ENCODE measurements at places on chromosomes 3 and 15.
A peak's percentile ranks its signal among the peaks of the same experiment; 100 is the strongest.

- DNase-seq = no peak
These were observed 428.8 kb upstream of the C2CD4B start for GRCh38 chr15:62593681-62594399.

GRCh38 chr3:71176366-71176765, 407.2 kb downstream of the FOXP1 start:
- no peak for DNase-seq

GRCh38 chr3:55296791-55297190, 190.3 kb downstream of the WNT5A start:
- no peak for DNase-seq

DNA sequence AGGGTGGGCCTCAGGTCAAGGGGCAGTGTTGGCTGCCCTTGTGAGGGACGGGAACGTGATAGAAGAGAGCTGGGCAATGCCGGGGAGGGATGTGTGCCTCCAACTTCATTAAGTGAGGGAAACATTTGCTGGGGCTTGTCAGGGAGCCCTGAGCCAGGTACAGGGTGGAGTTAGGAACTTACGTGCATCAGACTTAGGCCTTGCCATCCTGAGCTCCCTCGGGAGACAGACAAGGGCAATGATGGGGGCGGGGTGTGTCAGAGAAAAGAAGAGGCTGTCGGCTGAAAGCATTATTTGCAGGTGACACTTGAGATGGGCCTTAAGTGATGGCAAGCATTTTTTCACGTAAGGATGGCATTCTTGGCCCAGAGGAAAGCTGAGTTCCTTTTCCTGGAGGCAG, 1.6 kb downstream of the FAM131A start:
- no peak for DNase-seq

GRCh38 chr15:76962337-76963013, 30.9 kb downstream of the RCN2 start:
- no peak for DNase-seq

DNA sequence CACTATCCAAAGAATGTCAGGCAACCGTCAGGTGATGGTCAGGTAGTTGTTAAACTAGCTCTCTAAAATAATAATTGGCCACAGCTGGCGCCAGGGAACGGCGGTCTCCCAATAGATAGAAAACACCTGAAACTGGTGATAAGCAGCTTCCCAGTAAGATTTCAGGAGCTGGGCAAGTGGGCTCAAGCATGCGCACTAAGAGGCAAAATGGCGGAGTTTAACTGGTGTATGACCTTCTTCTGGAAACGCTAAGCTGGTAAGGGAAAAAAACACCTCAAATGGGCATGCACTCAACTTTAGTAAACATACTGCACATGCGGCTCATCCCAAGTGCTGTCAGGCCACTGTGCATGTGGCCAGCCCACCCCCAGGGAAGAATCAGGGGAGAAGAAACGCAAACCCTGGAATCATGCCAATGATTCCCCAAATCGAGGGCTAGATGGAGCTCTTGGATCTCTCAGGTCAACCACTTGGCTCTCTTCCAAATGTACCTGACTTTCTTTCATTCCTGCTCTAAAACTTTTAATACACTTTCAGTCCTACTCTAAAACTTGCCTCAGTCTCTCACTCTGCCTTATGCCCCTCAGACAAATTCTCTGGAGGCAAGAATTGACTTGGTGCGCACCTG, 195.0 kb downstream of the ZNF621 start:
- no peak for DNase-seq

DNA sequence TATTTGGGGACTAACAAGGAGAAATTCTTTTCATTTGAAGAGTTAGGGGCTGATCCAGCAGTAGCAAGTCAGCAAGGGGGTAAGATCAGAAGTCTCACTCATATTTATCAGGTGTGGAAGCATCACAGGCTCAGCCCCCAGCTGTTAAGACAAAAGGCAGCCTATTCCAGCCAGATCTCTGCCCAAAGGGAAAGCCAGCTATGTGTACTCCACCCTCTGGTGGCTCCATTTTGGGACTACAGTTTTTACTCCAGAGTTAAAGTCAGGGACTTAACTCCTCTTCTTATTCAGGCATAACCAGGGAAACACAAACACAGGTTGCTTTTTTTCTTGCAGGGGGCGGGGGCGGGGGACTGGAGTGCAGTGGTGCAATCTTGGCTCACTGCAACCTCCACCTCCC, 19.2 kb downstream of the UBP1 start:
- DNase-seq = no peak

- DNase-seq = no peak
These were observed 8.4 kb downstream of the IFT80 start for GRCh38 chr3:160390565-160391138.

DNA sequence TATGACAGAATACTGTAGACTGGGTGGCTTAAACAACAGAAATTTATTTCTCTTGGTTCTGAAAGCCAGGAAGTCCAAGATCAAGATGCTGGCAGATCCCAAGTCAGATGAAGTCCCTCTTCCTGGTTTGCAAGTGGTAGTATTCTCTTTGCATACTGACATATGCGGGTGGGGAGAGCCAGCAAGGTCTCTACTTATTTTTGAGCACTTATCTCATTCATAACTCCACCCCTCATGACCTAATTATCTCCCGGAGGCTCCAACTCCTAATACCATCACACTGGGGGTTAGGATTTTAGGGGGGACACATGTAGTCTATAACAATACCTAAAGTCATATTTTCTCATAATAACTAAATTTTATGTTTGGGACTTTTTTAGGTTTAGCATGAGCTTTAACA, 65.3 kb downstream of the BLM start:
- no peak for DNase-seq

DNA sequence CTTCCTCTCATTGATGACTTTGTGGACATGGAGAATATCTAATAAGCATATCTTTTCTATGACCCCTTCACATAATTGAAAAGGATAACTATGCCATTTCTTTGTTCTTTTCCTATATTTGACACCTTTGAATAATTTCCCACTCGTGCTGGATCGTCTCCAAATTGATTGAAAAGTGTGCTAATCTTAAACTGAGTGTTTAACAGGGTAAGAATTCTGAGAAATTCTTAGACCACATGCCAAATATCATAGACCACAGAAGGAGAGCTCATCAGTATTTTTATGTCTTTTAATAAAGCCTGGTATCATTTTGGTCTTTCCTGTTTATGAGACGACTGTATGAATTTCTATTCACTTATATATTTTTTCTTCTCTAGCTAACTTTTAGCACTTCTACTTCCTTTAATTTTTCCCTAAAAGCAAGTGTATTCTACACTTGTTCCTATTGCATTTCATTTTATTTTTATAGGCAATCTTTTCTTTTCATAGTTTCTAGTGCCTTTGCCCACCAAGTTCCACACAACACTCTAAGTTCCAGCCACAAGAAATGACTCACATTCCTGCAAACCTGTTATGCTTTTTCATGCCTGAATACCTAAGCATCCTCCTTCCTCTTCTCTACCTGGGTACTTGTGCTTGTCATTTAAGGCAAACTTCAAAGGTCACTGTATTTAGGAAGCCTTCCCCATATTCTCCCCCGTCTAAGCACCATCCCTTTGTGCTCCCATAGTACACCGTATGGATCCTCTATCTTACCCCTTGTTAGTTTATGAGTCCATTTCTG, 30.1 kb downstream of the KBTBD8 start:
- DNase-seq = no peak

- no peak for DNase-seq
These were observed 55.4 kb upstream of the PIAS1 start for GRCh38 chr15:67998599-67999133.

- no peak for DNase-seq
These were observed 9.2 kb downstream of the FYCO1 start for GRCh38 chr3:45986303-45986982.

GRCh38 chr3:71195492-71195891, 388.0 kb downstream of the FOXP1 start:
- DNase-seq = no peak

- DNase-seq = no peak
These were observed 30.4 kb downstream of the BHLHE40 start for GRCh38 chr3:5009506-5010109.

- DNase-seq = no peak
These were observed 73.2 kb downstream of the CORO2B start for GRCh38 chr15:68651916-68652525.

DNA sequence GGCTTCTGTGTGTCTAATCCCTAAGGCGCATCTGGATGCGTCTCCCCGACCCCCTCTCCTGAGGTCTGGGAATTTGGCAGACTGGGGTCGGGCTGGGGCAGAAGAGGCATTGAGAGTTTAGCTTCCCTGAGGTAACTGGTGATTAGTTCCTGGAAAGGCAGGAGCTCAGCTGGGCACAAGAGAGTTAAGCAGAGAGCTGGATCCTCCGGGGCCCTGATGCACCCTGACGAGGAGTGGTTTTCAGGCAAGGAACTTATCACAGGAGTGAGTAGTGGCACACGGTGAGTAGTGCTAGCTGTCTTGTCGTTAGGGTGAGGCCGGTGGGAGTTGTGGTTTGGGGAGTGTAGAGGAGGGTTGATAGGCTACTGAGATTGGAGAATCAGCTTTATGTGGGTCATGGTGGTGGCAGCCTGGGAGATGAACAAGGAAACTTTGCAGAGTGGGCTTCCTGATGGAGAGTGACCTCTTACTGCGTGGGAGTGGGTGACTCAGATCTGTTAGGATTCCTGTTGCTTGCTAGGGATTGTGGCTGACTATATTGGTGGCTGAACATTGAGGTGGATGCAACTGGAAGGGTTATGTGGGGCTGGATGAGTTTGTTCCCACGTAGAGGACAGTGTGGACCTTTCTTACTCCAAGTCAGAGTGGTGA, 897 bp downstream of the RAD54L2 start:
- peak; percentile 10 for DNase-seq

- DNase-seq = no peak
These were observed 522.5 kb downstream of the FOXP1 start for GRCh38 chr3:71061037-71061436.

DNA sequence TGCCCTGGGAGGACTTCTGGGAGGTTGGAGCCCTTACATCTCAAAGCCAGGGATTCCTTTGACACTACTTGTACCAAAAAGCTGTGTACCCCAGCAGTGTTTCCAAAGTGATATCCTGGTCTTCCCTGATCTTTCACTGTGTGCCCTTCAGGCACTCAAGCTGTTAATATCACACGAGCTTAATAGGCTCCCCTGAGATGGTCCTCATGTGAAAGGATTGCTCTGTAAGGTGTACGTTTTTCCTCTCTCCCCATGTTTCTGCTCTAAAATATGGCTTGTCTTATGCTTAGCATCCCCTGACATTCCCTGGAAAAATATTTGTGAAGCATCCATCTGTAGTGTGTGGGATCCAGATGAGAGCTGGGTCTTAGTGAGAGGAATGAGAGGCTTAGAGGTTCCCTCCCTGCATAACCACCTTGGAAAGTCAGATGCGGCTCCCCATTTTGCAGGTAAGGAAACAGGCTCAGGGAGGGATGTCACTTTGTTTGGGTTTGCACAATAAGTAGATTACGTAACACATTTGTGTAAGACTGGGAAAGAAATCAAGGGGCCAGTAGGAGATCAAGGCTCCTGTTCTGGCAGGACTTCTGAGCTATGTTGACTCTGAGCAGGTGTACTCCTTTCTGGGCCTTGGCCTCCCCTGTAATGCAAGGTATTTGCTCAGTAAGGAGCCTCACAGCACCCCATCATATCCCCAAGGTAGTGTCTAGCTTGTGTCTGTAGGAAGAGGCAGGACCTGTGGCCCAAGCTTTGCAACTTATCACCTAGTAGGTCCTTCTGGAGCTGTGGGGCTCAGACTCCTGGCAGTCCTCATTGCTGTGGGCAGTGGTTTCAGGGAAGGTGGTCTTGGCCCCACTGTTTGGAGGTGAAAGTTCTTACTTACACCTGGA, 667 bp upstream of the ACOX2 start:
- DNase-seq = no peak

DNA sequence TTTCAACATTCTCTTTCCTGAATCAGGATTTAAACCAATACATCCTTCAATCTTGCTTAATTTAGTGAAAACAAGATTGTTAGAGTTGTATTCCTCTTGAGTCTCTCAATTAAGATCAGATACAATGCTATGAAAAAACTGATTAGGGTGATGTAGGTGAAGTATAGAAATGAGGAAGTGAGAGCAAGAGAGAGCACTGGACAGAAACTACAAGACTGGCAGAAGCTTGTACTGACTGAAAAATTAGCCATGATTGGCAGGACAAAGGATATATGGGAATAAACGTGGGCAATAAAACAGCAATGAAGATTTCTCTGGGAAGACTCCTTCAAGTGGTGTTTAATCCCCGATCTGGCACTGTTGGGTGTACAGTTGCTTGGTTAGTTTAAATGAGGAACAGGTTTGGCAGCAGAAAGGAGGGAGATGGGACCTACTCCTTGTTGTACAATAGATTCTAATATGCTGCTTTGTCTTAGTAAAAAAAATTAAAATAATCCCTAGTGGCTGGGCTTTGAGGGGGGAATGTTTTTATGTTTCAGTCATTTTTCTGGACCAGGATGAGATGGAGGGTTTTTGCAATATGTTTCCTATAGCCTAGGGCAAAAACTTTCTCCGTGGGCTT, 252.7 kb downstream of the SLC9A9 start:
- DNase-seq = no peak

GRCh38 chr3:195151866-195152541, 119.0 kb downstream of the XXYLT1 start:
- DNase-seq = no peak

GRCh38 chr3:62768896-62769295, 106.3 kb downstream of the CADPS start:
- no peak for DNase-seq

DNA sequence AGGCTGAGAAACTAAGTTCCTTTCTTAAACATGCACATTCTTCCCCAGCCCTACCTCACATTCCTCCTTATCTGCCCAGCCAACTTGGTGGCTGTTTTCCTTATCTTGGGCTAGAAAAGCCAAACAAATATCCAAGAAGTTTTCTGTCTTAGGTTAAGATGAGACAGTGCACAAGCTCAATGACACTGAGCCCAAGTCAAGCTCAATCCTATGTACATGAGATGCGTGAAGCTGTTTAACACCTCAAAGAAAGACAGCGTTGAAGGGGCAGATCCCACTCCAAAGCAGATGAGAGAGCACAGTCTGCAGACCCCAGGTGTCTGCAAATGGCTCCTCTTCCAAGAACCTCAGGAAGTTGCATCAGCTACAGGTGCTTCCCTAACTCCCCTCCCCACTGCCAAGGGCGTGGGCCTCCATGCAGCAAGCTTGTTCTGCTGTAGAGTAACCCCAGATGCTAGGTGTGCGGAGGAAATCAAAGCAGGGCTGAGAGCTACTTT, 16.6 kb downstream of the LRRC2 start:
- no peak for DNase-seq

GRCh38 chr15:39622660-39623516, 42.0 kb downstream of the THBS1 start:
- DNase-seq = no peak

DNA sequence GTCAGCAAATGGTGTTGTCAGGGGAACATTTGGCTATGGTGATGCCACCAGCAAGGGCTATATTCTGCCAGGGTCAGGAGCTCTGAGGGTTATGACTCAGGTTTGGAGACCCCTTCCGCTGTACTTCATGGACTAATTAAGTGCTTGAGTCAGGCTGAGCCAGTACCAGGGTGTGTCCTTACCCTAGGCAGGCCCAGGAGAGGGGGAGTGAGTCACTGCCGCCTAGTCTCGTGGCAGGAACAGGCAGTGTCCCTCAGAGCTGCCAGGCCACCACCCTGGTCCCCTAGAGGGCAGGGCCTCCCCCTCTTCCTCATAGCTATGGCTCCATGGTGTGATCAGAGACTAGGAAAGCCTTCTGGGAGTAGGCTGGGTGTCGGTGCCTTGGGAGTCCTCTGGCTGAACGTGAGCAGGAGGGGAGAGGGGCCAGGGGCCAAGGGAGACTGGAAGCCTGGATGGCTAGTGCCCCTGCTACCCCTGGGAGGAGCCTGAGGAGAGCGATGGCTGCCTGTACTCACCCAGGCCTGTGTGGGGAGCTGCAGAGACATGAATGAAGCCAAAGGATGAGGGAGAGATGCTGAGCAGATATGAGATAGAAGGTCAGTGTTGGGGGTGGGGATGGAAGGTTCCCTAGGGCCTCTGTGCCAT, 10.6 kb downstream of the MAPKAPK3 start:
- no peak for DNase-seq
